Smooth muscle cell of the coronary artery (primary cell): ENCODE measurements at places on chromosomes 5 and 9. TPM values are rescaled to one million over a fixed set of nuclear protein-coding genes. Genes with fewer than 3 reads are reported as not detected.

The SOX30 gene
- total RNA-seq, result not detected in 2 replicates

The EGFLAM gene
- total RNA-seq, result 2.1 and 3.5 TPM in 2 replicates

The SLC34A1 gene
- not detected in 2 replicates for total RNA-seq

The IFNA2 gene
- total RNA-seq, result not detected in 2 replicates

The FAM78A gene
- 0.30 and 0.59 TPM in 2 replicates for total RNA-seq

The POLR3G gene
- total RNA-seq, result 1.9 and 2.8 TPM in 2 replicates

The SLC2A8 gene
- total RNA-seq, result 4.9 and 5.9 TPM in 2 replicates

The LCN15 gene
- not detected in 2 replicates for total RNA-seq

The SERF1A gene
- 1.6 TPM in 2 replicates for total RNA-seq

The IL17B gene
- not detected in 2 replicates for total RNA-seq

The DOCK2 gene
- total RNA-seq, result 0.75 and 4.4 TPM in 2 replicates

The SLC6A3 gene
- total RNA-seq, result not detected in 2 replicates

The SET gene
- 504 and 813 TPM in 2 replicates for total RNA-seq

The PKN3 gene
- 0.35 and 1.4 TPM in 2 replicates for total RNA-seq
